ENCODE measurements at places on chromosomes 3 and 15.

- peak; percentile 33 for DNase-seq
Observed at GRCh38 chr15:89888214-89888804, 5.5 kb downstream of the AP3S2 start.

- DNase-seq = no peak
Observed at GRCh38 chr3:173058229-173058628, 82.8 kb downstream of the SPATA16 start.

DNA sequence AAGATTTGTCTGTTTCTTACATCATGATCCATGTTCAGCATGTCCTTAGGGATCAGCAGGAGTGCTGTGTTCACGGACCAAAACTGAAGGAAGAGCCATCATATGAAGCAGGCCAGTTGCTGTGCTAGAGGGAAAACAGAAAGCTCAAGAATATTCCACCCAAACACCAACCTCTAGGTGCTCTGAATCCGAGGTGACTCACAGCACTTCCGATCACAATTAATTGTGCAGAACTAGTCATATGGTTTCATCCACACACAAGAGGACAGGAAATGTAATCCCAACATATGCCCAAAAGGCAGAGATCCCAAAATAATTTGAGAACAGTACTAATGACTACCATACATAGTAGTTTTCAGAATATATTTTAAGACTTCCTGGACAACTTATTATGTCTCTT, 257.9 kb upstream of the KCNH8 start:
- no peak for DNase-seq

GRCh38 chr15:57306161-57306943, 70.0 kb upstream of the CGNL1 start:
- DNase-seq = peak; percentile 91

GRCh38 chr3:128307029-128307633, 153.8 kb downstream of the EEFSEC start:
- DNase-seq = peak; percentile 31

DNA sequence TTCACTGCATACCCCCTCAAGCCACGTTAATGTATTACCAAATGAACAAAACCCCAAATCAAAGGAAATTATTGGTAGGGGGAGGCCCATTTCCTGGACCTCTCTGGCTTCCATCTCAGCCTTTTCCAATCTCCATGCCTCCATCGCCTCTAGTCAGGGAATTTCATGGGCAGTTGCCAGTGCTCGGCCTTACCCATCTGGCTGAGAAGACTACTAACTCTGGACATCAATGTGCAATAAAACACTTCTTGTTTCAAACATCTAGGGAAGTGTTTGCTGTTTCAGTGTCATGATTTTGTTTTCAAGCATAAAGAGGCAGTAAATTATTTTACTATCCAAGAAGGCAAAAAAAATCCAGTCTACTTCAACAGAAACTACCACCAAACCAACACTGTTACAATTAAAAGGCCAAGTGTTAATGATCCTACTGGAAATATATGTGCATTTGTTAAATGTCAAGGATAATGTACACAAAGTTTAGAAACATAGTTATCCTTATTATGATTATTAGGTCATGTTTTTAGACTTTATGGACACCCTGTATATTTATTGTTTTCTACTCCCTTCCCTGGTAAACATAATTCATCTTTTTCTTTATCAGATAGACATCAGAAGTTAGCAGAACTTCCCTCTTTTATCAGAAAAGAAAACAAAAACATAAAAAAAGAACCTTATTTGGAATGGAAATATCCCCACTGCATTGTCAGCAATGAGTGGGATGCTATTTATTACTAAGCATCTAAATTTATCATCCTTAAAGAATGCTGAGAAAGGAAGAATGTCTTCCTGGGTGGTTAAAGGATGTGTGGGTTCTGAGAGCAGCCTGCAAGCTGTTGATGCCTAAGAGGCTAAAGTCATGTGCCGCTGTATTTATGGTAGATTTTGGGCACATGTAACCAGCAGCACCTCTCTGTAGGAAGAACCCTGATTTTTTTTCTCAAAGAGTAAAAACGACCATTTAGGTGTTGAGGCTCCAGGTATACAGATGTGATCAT, 15.2 kb downstream of the LDHAL6B start:
- DNase-seq = no peak

DNA sequence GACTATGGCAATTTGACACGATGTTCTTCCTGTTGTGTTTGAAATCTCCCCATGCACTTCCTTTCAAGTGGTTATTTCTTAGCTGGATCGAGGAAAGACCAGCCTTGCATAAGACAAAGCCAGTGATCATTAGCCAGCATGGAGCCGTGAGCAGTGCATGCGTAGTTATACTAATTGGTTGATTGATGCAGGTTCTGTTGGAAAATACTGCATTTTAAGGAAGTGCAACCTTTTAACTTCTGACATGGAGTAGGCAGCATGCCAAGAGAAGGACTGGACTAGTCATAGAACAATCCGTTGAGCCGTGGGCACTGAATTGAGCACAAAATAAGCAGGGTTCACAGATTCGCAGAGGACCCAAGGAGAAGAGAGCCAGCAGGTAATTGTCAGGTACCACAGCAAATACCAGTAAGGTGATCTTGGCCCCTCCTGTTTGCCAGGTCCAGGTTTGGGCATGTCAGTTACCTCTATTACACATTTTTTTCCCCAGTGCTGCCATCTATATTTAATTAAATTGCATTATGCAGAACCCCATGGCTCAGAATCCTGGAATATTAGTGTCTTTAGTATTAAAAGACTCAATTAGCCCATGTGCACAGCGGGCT, 29.0 kb upstream of the BCL6 start:
- no peak for DNase-seq

- no peak for DNase-seq
Observed at GRCh38 chr3:84717894-84718293, 240.9 kb upstream of the CADM2 start.

GRCh38 chr3:58754074-58754473, 87.5 kb upstream of the FAM3D start:
- no peak for DNase-seq

DNA sequence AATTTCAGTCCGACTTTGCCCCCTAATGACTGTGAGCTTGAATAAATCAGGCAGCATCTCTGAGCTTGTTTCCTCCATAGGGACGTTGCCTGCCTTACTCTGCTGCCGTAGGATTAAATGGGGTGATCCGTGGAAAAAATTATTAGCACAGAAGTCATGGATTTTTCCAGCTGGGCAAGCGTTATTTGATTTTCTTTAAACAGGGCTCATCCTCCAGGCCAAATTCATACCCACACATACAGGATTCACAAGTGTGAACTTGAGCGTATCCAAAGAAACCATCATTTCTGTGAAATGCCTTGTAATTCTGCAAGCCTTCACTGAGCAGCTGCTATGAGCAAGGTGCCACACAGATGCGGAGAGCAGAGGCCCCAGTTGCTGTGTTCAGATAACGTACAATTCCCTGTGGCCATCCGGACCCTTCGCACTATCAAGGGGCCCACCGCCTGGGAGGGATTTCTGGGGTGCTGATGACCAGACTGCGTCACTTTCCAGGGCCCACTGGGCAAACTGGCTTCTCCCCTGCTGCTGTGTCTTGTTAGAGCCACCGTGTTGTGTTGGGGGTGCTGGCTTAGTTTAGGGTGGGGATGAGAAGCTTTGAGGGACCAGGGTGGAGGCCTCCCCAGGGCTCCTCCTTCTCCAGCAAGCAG, 61.4 kb downstream of the MGLL start:
- DNase-seq = no peak

DNA sequence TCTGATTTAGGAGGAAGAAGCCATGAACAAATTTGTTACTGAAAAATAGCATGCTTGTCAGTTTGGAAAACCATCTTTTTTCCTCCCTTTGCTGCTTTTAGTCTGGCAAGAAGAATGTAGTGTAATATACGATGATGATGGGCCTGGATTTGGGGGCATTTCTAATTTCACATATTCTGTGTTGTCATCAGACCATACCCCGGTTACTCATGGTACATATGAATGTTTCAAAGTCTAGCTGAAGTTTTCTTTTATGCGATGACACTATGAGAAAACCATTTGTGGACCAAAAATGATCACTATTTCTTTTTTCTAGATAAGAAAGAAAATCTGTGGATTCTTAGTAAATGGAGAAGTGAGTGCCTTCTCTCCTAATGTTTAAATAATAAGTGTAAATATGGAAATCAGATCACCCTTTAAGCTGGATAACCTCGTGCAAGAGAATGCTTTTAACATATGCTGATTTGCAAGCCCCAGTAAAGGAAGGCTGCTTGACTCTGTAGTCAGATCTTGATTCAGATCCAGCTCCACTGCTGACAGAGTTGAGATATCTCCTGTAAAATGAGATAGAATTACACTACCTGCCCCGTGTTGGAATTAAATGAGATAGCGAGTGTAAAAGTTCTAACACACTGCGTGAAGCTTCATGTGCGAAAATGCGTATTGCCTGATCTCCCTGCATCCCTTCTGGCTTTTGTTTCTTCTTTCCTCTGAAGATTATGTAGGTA, 3.0 kb downstream of the MEF2A start:
- DNase-seq = no peak

GRCh38 chr3:134432236-134432635, 53.5 kb downstream of the ANAPC13 start:
- DNase-seq = no peak

DNA sequence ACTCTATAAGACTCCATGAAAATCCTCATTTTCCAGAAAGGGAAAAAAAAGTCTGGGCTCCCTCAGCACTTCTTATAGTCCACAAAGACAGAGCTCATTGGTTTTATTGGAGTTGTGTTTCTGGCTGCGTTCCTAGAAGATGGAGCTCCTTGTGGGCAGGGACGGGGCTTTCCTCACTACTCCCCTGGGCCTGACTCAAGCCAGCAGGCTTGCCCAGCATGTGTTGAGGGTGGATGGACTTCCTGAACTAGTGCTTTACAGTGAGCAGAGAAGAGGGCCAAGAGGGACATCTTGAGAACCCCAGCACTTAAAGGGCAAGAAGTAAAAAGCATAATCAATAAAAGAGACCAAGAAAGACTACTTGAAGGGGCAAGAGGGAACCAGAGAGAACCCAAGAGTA, 43.2 kb upstream of the EPHB1 start:
- no peak for DNase-seq

GRCh38 chr3:45489730-45490309, 101.4 kb downstream of the LARS2 start:
- DNase-seq = no peak

DNA sequence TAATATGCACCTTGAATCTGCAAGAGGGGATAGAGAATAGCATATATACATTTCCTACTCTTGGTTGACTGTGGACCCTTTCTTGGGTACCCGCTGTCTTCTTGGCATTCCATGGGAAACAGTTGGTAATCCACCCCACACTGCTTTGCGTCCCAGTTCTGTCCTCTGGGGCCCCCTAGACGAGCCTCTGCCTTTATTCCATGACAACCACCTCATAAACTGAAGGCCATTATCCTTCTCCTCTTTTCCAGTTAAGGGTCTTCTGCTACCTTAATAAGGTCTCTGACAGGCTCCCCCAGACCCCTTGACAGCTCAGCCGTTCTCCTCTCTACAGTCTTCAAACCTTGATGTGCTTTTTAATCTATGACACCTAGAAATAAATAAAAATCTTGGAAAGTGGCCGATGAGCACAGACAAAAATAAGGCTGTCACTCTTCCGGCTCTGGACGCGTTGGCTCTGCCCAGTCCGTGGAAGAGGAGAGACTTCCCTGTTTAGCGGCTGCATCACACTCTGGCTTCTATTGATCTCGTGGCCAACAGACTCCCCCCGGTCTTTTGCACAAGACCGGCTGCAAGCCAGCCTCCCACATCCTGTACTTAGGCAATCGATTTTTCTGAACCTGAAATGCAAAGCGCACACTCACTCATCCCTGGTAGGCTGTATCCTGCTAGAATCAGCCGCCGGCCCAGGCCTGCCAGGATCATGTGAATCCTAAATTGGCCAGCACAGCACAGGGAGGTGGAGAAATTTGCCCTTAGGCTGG, 251.0 kb upstream of the TLE3 start:
- DNase-seq = peak; percentile 49

- DNase-seq = no peak
Observed at GRCh38 chr15:64710676-64711428, 64.5 kb downstream of the RBPMS2 start.

DNA sequence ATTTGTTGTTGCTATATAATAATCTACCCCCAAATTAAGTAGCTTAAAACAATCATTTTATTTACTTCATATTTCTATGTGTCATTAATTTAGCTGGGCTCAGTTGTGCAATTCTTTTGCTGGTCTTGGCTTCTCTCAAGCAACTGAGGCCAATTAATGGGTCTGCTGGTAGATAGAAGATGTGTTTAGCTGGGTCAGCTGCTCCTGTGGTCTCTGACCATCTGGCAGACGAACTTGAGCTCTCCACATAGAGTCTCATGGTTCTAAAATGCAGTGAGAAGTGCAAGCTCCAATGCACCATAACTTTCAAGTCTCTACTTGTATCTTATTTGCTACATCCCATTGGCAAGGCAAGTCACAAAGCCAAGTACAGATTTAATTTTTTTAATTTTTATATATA, 515.6 kb downstream of the ZIC1 start:
- no peak for DNase-seq

GRCh38 chr15:93024716-93025624, 64.0 kb downstream of the RGMA start:
- DNase-seq = no peak

DNA sequence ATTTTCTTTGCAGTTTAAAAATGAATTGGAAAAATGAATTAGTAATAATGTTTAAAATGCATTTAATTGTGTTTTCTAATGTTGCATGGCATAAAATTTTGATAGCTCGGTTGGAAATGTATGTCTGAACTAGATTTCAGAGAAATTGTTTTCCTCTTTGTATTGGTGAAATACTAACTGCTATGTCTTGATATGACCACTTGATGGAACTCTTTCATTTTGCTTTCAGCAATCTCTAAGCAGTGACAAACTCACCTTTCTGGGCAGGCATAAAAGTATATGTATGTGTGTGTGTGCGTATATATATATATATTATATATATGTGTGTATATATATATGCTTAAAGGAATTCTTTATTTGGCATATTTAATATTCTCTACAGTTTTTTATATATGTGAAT, 239.3 kb upstream of the ZNF717 start:
- DNase-seq = peak; percentile 8

- DNase-seq = no peak
Observed at GRCh38 chr3:4571690-4572334, 78.7 kb downstream of the ITPR1 start.

DNA sequence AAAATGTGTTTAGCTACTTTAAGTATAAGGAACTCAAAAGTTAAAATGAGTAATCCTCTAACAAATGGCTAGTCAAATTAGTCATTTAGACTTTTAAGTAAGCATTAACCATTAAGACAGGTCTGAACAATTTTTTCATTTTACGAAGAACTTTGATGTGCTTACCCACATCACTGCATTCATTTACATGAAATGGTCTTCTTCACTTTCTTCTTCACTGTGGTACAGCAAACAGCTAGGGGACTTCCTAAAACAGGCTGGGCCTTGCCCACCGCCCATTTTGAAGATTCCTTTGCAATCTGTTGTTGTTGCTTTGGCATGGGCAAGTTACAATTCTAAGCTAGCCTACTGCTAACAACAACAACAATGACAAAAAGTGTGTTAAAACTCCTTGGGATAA, 67.4 kb downstream of the CBLB start:
- DNase-seq = no peak

DNA sequence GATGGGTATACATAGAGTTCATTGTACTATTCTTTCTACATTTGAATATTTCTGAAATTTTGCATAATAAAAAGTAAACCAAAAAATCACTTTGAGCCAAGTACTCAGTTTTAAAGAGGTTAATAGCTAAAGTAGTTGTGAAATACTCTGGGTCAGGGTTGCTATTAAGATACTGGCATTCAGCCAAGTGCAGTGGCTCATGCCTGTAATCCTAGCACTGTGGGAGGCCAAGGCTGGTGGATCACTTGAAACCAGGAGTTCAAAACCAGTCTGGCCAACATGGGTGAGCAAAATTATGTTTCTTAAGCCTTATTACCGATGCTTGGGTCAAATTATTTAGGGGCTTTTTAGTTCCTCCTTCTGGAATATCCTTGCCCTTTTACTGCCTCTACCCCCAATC, 122.0 kb upstream of the MELTF start:
- DNase-seq = peak; percentile 16
